ENCODE measurements at places on chromosomes 3 and 15.

DNA sequence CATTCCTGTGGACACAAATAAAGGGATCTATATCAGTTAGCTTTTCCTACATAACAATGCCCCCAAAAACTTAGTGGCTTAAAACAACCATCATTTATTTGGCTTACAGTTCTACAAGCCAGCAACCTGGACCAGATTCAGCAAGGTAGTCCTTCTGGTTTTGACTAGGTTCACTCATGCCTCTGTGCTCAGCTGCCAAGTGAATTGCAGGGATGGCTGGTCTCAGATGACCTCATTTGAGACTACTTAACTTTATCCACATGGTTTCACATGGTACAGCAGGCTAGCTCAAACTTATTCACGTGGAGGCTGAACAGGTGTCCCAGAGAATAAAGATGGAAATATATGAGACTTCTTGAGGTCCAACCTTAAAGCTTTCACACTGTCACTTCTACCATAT, 119.3 kb upstream of the BFSP2 start:
- no peak for DNase-seq

DNA sequence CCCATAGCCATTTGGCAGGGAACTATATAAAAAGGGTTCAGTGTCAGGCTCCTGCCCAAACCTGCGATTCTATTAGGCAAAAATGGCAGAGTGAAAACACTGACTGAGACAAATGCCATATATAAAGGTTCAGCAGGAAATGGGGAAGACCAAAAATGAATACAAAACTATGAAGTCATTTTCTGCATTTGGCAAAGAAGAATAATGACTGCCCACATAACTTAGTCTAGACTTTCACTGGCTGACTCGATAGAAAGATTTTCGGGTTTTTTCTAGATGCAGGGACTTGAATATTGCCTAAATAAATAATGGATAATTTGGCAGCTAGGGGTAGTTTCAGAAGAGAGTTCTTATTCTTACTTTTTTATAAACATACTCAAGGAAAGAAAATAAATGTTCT, 178.0 kb downstream of the TPRG1 start:
- no peak for DNase-seq

DNA sequence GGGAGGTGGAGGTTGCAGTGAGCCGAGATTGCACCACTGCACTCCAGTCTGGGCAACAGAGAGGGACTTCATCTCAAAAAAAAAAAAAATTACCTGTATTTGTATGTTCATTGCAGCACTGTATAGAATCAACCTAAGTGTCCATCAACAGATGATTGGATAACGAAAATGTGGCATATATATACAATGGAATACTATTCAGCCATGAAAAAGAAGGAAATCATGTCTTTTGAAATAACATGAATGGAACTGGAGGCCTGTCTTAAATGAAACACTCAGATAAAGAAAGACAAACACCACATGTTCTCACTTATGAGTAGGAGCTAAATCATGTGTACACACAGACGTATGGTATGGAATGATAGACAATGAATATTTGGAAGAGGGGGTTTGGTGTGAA, 59.4 kb upstream of the MEF2A start:
- DNase-seq: no peak

DNA sequence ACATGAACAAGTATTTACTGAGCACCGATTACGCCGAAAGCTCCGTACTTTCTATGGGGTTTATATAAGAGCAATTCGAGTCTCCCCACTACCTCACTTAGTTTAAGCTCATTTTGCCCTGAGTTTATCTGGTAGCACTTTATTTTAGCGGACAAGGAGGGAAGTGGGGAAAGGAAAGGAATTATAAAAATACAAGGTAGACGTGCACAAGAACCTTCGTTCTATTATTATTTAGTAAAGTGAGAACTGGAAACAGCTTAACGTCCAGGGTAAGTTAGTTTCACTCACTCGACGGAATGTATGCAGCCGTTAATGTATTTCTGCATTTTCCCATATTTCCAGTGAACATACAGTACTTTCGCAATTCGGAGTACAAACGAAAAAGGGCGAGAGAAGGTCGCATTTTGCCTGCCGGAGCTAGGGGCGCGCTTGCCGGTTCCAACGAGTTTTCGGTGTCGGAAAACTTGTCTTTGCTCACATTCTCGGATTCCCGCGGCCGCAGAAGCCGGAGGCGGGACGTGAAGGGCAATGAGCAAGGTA, 1.2 kb upstream of the STT3B start:
- peak; percentile 60 for DNase-seq

DNA sequence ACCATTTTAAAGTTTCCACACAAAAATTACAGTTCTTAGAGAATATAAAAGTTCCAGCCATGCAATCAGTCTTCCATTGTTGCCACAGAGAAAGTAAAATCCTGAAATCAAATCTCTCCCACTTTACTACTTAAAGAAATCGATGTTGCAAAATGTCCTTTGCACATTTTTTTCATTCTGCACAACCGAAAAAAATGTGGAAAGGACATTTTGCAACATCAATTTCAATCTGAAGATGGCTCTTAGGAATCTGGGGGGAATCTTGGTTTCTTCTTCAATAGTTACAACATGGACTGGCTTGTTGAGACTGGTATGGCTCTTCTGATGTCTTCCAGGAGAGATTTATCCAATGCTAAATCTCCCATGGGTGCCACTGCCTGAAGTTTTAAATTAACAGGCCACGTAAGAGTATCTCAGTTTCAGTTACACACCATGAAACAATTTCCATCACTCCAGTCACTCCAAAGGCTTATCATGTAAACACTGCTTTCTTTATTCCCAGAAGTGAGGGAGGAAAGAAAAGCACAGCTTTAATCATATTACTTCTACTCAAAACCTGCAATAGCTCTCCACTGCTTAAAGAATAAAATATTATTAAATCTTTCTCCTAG, 55.8 kb upstream of the CTNNB1 start:
- DNase-seq: no peak

- no peak for DNase-seq
Observed at GRCh38 chr3:8112587-8112986, 389.0 kb upstream of the LMCD1 start.

DNA sequence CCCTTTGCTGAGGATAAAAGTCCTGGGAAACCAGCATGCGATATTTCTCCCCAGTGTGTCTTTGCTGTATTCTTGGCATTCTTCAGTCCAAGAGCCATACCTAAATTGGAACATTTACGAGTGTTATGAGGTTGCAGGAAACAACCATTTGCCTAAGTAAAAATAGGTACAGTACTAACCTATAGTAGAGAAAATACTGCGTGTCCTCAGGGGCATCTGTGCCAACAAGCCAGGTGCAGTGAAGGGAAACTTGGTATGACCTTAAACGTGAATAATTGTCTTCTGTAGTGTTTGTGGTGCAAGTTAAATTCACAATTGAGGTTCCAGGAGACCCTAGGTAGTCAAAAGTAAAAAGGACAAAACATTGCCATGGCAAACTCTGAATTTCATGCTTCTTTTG, 12.2 kb downstream of the IL5RA start:
- DNase-seq: no peak

DNA sequence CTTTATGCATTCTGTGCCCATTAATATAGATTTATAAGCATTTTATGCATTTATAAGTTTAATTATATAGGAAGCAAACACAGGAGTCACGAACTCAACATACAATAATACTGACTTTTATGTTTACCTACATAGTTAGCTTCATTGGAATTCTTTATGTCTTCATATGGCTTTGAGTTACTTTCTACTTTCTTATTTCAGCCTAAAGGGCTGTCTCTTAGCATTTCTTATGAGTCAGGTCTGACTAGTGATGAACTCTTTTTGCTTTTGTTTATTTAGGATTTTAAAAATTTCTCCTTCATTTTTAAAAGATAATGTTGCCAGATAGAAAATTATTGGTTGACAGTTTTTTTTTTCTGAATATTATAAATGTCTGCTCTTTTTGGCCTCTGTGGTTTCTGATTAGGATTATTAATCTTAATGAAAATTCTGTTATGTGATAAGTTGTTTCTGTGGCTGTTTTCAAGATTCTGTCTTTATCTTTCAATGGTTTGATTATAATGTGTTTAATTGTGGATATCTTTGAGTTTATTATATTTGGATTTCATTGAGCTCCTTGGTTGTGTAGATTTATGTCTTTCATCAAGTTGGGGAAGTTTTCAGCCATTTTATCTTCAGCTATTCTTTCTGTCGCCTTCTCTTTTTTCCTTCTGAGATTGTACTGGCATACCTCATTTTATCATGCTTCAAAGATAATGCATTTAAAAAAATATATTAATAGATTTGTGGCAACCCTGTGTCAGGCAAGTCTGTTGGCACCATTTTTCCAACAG, 54.3 kb downstream of the ATP2C1 start:
- DNase-seq: no peak

DNA sequence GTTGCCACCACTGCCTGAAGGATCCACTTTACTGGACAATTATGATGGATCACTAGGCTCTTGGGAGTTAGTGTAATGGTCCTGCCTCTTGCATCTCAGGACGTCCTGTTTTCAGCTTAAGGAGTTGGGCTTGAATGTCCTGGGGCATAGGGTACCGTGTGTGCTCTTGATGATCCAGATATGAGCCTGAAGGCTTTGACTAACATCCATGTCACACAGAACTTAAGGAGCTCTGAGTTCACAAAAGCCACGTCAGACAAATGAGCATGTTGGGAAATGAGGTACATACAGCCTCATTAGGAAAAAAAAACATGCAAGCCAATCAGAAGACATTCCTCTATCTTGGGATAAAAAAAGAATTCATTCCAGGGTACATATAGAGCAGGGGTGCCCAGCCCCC, 40.8 kb downstream of the CA12 start:
- DNase-seq: no peak

DNA sequence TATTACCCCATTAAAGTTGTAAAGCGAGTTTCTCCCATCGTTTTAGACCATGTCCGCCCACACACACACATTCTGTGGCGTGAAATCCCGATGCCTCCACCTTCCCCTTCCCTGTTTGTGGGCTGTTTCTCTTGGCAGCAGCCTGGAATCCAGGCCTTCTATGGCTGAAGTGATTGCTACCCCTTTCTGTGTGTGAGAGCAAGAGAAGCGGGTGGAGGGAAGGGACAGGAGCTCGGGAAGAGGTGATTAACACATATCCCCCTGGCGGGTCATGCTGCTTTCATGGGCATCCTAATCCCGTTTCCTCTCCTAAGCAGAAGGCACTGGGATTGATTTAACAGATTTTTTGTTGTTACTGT, 283.8 kb upstream of the RGMA start:
- DNase-seq: no peak

DNA sequence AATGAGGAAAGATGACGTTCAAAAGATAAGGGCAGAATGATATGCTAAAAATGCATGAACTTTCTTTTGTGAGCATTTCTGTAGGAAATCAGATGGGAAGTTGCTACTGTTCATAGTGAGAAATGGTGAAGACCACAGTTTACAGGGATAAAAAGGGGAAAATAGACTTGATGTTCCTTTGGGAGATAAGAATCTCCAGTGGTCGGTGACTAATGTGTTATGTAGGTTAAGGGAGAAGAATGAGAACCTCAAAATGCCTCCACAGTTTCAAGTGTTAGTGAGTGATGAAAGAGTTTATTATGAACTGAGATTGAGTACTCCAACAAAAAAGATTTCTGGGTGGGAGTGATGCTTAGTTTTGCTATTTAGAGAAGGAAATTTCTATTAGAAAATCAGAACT, 247.2 kb downstream of the LSAMP start:
- no peak for DNase-seq

DNA sequence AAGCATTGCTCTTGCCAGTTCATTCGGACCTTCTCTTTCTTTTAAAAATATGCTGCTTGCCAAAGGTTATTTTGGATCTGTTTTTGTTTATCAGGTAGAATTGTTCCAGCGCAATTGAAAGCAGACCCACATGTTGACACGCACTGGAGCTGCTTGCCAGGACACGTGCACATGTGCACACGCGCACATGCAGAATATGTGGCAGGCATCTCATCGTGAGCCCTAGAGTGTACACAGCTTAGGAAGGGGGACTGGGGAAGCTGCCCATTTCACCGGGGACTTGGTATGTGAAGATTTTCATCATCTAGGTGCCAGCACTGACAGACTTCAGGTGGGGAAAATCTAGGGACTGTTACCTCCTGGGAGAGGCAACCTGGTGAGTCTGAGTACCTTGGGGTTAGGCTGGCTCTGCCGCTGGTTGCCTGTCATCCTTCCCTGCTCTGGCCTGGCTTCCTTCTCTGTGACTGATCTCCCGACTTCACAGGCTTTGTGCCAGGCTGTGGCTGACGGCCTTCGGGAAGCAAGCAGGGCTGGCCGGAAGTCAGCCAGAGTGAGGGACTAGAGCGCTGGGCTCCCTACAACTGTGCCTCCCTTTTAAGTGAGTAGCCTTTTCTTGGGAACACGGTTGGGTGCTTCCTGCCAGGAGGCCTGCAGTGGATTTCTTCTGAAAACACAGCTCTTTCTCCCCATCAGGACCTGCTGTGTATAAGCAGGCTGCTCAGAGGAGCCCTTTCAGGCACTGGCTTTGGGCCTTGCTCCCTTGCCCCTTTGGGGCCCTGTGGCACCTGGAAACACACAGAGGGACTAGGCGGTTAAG, 129.3 kb downstream of the EEFSEC start:
- DNase-seq: no peak

DNA sequence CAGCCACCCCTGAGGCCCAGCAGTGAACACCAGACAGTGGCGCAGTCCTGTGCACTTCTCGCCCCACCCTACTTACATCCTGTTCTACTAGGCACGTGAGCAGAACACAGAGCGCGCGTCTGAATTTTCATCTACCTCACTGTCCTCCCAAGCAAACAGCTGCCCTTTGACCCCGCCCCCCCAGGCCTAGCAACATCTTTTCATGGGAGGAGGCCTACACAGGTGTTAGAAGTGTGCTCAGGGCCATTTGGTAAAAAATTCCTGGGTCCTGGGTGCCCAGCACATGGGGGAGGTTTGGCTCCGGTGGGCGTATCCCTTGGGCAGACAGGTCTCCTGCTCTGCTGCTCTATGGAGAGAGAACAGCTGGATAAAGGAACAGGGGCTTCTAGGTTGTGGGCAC, 95.0 kb downstream of the MYLK start:
- no peak for DNase-seq

- DNase-seq: no peak
Observed at GRCh38 chr15:86125775-86126174, 46.1 kb downstream of the AGBL1 start.

DNA sequence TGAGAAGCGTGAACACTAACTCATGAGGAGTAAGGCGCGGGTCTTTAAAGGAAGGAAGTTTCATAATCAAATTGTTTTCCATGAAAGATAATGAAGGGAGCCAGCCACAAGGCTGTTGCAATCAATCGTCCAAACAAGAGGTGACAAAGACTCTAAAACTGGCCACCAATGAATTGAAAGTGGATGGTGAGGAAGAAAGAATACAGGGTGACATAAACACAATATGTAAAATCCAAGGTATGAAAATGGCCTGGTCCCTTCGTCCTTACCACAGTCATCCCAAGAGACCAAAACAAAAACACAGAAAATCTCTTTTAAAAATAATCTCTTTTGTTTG, 12.0 kb downstream of the CD86 start:
- no peak for DNase-seq

DNA sequence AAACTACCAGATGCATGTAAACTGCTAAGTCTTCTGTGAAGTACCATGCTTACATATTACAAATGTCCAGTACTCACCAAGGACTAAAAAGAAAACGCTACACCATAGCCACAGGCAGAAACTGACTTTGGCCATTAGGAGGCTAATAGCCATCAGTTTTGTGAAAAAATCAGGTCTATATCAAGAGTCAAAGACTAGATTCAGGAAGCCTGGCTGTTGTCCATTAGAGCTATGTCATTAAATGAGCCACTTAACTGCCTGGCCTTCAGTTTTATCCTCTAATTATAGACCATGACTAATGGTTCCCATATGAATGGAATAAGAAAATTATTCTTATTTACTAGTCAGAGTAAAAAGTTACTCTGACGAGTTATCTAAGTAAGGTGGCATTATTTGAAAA, 144.1 kb downstream of the VPS13C start:
- no peak for DNase-seq

Data from DMS 273 treated with DMSO at 0.1 percent for 48 hours (cell line).